NCI-H1930 (cell line): ENCODE measurements at places on chromosomes 4 and X.

GRCh38 chrX:17024886-17025285 is 78.4 kb downstream of the REPS2 start:
- DNase-seq = no peak

- DNase-seq = no peak
These were observed 49.6 kb downstream of the LNX1 start for GRCh38 chr4:53541577-53542206.

DNA sequence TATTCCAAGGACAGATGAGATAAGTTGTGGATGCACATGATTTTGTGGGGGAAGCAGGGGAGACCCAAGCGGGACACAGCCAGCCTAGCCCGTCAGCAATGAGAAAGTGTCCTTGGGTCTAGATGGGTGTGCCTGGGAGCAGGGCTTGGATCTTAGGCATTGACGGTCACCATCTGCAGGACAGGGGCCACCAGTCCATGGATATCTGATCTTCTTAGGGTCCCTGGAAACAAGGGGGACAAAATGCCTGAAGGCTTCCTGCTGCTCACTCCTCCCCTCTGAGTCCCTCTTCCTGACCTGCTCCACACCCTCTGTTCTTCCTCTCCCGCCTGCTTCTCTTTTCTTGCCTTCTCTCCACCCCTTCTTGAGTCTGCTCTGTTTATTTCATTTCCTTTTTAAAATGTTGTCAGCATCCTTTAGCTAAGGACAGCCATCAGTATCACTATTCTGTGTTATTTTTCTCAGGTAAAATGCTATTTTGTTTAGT is 298.4 kb downstream of the RAPGEF2 start:
- no peak for DNase-seq

- DNase-seq = no peak
These were observed 85.6 kb upstream of the EFHC2 start for GRCh38 chrX:44428989-44429627.

DNA sequence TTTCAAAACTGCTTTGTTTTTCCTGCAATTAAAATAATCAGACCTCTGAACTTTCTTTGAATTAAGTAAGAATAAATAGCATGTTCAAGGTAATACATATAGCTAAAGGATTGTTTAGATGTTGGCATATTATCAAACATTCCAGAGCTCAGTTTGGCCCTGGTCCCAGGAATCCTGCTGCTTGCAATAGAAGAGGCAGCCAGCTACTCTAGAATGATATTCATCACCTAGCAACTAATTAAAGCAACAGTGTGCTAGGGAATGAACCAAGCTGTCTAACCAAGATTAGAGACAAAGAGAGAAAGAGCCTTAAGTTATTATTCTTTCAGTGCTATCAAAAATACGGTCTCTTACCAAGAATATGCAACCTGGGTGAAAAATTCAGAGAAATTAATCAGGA is 460.9 kb downstream of the GABRG1 start:
- DNase-seq = no peak

DNA sequence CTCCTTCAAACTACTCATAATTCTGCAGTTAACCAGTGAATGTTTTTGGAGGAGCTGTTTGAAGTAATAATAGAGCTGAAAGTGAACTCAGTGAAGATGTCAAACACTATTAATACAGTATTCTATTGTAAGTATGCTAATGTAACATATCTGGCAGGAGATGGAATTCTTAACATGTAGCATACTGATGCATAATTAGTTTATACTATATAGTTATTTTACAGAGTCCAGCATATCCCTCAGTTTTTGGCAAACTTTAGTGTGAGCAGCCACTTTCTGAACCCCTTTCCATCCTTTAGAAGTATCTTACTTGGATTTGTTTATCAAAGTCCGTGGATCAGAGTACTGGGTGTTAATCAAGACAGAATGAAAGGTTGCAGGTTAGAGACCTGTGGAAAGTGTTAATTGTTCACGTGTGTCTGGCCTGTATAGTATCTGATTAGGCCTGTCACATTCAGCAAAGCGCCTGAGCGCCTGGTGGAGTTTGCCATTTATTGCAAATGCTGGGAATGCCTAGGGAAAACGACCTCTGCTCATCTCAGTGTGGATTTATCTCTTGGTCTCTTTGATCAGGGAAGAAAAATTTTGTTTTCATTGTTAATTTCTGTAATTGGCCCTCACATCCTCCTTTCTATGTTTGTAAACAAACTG is 251.7 kb upstream of the MAD2L1 start:
- no peak for DNase-seq

DNA sequence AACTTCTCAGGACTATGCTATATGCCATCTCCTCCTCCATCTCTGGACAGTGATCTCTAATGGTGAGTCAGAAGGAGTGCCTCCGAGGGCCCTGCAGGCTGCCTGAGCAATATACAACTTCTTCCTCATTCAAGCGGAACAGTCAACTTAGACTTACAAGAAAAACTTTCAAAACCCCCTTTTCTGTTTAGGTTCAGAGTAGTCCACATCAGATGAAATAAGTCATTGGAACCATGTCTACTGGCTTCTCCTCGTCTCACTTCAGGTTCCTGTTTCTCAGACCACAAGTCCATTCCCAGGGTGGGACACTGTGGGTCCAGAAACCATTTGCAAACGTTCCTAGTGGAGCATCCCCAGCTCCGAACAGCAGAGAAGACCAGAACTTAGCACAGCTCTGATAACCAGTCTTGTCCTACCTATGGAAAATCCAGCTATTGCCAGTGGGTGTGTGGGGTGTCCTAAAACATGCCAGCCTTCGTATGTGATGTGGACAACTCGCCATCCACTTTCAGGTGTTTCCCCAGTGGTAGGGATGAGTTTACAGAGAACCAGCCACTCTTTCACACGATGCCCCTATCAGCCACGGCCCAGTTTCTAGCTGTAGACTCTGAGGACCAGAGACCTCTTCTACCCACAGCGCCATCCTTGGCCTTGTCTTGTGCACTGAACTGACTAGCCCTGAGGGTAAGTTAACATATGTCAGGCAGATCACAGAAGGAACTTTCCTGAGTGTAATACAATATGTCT is 32.7 kb upstream of the NKRF start:
- DNase-seq = no peak

DNA sequence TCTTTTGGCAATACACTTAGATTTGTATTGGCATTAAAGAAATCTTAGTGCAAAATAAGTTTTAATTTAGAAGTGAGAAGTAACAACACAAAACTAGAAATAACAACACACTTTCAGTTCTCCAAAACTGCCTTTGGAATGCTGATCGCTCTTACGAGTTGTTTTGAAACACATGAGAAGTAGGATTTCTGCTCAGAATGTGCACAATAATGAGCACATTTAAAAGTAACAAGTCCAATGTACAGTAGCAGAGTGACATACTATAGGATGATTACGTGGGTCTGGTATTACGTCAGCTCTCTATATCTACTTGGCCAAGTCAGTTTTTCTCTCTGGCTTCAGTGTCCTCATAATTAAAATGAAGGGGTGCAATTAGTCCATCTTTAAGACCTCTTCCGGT is 164.8 kb downstream of the CHM start:
- no peak for DNase-seq

GRCh38 chrX:38149016-38149415 is 71.7 kb downstream of the SRPX start:
- DNase-seq = no peak

DNA sequence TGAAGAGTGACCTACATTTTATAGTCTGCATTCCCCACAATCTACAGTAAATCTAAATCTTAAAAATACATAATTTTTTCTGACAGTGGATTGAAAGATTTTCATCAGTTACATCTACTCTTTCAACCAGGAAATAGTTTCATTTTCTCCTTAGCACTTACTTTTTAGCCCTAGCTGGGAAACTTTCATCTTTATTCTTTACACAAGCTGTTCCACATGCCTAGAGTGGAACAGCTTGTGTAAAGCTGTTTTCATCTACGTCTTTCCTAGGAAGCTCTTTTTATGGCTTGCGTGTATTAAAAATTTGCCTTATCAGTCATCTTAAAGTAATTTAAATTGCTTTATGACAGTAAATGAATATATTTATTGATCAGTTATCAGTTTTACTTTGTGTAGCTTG is 40.5 kb downstream of the RBPJ start:
- no peak for DNase-seq

- no peak for DNase-seq
These were observed 58.5 kb upstream of the CPEB2 start for GRCh38 chr4:14943749-14944148.

GRCh38 chr4:158787709-158788475 is 19.1 kb downstream of the FNIP2 start:
- DNase-seq = no peak

- DNase-seq = no peak
These were observed 23.7 kb downstream of the ELF4 start for GRCh38 chrX:130086447-130087206.

GRCh38 chrX:24148121-24148520 is 1.4 kb upstream of the ZFX start:
- DNase-seq = no peak

DNA sequence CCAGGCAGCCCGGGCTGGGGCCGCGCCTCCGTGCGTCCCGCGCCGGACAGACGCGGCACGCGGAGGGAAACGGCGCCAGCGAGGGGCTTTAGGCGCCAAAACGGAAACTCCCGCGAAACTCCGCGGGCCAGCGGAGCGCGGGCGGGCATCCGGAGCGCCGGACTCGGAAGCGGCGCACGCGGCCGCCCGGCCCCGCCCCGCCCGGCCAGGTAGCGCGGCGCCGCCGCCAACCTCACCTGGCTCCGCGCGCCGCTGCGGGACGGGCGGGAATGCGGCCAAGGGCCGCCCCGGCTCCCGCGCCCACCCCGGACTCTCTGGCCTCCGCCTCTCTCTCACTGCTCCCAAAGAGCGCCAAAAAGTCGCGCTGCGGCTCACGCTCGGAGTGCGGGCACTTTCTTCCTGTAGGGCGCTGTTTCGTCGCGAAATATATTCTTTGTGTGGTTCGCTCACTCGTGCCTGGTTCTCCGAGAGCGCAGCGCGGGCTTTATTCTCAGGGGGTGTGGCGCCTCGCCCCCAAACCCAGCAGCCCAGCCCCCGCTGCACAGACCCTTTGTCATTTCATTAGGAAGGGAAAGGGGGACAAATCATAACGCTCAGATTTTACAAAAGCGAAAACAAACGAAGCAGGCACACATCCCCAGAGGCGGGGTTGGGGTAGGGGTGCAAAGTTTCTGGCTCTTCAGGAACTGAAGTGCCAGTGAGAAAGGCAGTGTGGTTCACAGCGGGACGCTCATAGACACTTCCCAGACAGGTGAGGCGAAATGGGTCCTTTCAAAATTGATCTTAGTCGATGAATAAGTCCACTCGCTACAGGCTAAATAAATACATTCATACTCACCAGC is 961 bp upstream of the MBNL3 start:
- DNase-seq = peak; percentile 31

DNA sequence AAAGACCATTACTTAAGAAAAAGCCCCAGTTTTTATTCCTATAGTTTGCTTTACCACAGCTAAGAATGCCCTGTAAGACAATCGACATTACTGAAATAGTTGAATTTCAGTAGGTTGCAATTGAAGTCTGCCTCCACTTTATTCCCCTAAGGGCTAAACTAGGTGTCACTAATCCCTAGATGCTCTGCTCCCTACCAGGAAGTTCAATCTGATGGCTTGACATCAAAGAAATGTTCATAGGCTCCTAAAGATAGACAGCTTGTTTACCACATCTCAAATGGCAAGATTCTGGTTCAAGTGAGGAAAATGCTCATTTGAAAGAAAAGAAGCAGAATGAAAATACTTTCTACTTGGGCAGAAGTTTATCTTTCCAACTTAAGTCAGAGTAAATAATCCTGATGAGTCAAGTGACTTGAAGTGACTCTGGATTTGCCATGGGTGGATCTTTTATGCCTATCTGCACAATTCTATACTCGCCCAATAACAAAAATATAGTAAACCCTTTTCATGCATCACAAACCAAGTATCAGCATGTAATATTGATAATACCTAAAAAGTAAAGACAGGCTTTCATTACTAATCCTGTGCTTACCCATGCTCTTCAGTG is 117.2 kb downstream of the SH3RF1 start:
- DNase-seq = no peak

- DNase-seq = no peak
These were observed 349.9 kb downstream of the BMPR1B start for GRCh38 chr4:95107635-95108034.

GRCh38 chrX:10577853-10578252 is 42.5 kb downstream of the MID1 start:
- no peak for DNase-seq

DNA sequence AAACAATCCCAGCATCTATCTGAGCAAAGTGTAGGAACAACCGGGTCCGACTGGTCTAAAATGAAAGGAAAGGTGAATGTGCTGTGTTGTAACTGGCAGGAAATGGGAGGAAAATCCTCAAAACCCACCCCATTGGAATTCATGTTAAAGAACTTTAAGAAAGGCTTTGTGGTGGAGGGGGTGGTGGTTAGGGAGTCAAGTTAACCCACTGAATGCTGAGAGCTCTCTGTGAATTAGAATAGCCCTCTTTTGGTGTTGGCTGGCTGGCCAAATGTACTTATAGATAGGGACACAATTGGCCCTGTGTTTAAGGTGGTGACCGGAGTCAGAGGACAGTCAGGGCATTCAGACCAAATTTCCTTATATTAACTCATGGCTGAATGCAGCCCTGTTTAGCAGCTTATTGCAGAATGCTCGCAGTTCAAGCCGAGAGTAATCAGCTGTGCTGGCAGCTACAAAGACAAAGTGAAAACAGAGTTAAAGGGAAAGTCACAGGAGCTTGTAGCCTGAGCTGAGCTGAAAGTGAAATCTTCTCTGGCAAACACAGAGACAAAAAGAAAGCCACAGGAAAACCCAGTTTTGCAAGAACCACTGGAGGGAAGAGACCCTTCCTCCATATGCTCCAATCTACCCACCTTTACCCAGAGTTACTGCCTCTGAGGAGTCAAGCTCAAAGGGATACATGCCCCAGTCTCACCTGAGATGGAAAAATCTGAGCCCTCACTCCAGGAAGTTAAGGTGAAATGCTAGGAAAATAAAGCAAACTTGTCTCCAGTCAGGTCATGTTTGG is 38.5 kb upstream of the UGT2B7 start:
- DNase-seq = no peak

DNA sequence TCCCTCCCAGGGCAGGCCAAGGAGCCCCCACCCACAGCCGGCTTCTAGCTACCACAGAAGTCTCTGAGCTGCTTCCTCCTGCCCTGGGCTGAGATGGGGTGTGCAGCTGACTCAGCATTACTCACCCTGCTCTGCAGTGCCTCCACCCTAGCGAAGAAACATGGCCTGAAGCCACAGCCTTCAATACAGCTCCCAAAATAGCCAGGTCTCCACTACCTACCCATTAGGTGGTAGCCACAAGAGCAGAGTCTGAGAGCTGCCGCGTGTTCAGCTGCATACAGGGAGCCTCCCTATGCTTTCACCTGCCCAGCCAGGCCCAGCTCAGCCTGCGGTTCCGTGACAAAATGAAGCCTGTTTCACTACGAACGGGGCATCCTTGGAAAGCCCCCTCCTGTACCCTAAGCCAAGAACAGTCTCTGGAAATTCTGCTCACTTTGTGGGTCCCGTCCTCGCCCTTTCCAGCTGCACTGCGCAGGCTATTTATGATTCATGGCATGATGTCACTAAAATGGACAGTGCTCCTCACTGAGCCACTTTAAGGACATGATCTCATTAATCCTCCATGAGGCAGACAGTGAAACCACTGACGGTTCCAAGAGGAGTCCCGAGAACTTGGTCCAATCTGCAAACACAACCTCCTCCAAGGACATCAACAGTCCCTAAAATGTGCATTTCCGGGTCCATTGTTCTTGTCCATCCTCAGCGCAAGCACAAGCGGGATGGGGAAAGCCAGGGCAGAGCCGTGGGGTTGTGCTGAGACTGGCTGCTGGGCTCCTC is 20.2 kb downstream of the WDR1 start:
- no peak for DNase-seq

GRCh38 chr4:108142870-108143269 is 25.9 kb downstream of the LEF1 start:
- no peak for DNase-seq

GRCh38 chr4:118740869-118741268 is 55.7 kb downstream of the METTL14 start:
- peak; percentile 1 for DNase-seq
